ENCODE measurements at places on chromosomes 1 and 21. TPM values are rescaled to one million over a fixed set of nuclear protein-coding genes. Genes with fewer than 3 reads are reported as not detected.

- no peak for DNase-seq
Measured at GRCh38 chr1:179021873-179022272, 3.8 kb upstream of the FAM20B start.

Gene SLC2A5
- 0.91 TPM for polyA plus RNA-seq

- no peak for DNase-seq
Measured at GRCh38 chr1:39668111-39668510, 3.8 kb downstream of the NT5C1A start.

GRCh38 chr1:109818988-109819764, 55.5 kb upstream of the EPS8L3 start:
- no peak for DNase-seq

DNA sequence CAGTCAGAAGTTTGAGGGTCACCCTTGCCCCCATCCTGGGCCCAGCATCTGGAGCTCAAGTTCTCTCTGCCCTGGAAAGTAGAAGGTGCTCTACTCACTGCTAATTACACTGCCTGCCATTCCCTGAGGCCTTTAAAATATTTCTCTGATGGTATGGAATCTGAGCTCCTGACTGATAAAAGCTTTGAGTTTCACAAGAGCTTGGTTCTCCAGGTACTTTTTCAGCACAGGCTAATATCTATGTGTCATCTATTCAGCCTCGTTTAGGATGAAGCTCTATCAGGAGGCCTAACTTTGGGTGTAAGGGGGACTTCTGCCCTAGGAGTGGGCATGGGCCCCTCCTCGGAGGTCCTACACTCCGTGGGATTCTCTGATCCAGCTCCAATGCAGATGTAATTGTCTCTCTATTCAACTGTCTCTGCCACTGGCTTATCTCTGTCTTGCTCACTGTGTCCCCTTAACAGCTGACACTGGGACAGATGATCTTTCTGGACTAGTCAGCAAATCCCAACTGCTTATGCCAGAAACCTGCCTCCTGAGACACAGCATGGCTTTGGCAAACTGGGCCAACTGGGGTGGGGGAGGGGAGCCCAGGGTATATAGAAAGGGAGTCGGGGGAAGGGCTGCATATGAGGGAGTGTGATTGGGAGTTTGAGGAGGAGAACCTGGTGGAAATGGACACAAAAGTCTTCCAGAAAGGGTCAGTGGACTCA, 104.2 kb upstream of the GADD45A start:
- DNase-seq = no peak

DNA sequence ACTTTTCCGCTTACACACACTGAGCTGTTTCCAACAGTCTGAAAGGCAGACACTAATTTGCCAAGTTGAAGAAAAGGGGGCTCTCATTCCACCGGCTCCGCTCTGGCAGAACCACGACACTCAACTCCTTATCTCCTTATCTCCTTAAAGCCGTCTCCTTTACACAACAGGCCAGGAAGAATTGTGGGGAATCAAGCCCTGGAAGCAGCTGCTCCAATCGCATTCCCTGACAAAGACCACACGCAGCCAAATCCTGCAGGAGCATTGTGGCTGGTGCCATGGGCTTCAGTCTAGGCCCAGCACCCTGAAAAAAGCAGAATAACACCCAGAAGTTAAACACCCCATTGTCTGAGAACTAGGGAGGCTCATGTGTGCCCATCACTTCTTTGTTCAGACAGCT, 24.1 kb downstream of the SUSD4 start:
- DNase-seq = no peak

- DNase-seq = no peak
Measured at GRCh38 chr1:210230149-210230695, 2.4 kb upstream of the SERTAD4 start.

GRCh38 chr1:187236676-187237075, 407.9 kb downstream of the PLA2G4A start:
- no peak for DNase-seq

Gene NCDN
- 15.7 TPM for polyA plus RNA-seq

DNA sequence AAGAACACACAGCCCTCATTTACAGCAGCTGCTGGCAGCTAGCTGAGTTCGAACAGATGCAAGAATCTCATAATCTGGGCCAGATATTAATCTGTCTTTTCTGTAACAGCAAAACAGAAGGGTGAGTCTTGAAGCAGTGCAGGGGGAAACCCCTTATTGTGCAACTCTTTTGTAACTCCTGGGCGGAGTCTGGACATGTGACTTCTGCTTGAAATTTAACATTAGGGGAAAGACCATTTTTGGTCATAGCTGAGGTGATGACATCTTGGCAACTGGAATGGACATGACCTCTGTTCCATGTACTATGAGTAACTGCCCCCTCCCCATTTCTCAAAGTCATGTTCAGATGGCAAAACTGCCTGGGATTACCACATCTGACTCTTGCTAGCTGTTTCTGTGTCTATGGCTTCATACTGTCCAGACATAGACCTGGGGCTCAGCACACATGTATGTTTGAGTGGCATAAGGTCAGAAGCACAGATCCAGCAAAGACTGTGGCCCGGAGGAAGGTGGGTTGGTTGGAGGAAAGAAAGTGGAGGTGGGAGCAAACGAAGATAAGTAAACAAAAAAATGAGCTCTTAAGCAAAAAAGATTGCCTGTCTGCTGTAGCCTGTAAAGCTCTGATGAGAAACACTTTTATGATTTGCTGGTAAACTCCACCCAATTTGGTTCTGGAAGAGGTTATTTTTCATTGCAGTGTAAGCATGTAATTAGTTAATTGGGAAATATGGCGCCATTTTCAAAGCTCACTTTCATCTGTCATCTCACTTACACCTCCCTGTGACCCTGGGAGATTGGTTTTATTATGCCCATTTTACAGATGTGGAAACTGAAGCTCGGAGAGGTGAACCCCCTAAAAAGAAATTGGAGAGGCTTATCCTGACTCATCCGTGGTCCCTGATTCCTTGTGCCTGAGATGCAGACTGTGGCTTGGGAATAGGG, 26.1 kb downstream of the ETS2 start:
- no peak for DNase-seq

DNA sequence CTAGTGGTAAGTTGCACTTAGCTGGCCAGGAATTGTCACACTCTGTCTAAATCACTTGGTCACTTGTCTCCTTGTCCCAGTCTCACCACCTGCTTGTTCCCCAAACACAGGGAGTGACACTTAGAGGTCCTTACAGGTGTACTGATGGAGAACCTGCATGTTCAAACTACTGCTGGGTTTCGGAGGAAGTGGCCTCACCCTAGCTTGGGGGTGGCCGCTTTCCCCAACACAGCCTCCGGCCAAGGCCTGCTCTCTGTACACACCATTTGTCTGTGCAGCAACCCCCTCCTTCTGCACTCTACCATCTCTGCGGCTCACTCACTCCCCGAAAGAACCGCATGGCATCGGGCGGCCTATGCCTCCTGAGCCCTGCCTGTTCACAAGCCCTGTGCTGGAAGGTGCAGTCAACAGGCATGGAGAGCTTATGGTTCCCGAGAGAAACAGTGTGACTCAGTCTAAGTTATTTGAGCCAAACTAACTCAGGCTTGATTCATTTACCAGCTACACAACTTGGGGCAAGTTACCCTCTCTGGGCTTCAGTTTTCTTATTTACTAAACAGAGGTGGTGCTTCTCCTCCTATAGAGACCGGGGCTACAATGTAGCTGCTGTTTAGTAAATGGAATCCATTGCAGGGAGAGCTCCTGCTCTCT, 10.5 kb upstream of the SPRR4 start:
- no peak for DNase-seq

- no peak for DNase-seq
Measured at GRCh38 chr1:225612287-225612686, 40.6 kb downstream of the ENAH start.

- DNase-seq = no peak
Measured at GRCh38 chr1:3668148-3668547, 15.8 kb downstream of the TP73 start.
